ENCODE measurements at places on chromosomes 16 and 17.
A peak's percentile ranks its signal among the peaks of the same experiment; 100 is the strongest.

DNA sequence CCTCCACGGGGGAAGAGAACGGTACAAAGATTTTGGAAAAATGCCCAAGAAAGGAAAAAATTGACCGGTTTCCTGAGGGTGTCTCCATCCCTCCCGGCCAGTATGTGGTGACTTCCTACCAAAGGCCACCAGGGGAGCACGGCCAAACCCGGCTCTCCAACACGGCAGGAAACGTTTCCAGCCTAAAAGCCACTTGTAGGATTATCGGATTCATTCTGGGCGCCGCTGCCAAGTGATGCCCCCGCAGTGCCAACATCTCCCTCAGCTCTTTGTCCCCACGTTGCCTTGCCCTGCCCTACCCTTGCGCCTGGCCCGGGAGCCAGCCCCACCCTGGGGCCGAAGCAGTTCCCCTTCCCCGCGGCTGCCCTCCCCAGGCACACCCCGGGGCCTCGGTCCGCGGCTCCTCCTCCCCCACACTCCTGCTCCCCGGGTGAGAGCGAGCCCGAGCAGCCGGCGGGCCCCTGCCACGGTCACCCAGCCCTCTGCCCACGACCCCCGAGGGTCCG lies 688 bp downstream of the CRK start:
- DNase-seq: no peak

DNA sequence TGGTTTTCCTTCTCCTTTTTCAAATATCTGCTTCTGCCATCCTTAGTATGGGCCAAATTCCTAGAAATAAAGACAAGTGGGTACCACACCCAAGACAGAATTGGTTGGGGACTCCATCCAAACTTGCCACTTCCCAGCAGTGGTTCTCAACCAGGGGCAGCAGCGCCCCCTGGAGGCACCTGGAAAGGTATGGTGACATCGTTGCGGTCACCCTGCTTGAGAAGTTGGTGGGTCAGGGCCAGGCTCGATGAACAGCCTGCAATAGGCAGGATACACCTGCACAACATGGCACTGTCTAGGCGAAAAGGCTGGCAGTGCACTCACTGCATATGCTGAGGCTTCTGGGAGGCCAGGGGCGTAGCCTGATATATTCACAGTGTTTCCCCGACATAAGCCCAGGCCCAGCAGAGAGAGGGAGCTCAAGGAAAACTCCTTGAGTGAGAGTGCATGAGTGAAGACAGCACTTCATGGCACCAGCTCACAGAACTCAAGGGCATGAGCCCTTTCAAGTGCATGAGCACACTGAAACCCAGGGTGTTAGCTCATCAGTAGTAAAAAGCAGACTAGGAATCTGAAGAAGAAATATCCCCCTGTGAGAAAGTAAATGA lies 57.7 kb downstream of the CMC2 start:
- no peak for DNase-seq

DNA sequence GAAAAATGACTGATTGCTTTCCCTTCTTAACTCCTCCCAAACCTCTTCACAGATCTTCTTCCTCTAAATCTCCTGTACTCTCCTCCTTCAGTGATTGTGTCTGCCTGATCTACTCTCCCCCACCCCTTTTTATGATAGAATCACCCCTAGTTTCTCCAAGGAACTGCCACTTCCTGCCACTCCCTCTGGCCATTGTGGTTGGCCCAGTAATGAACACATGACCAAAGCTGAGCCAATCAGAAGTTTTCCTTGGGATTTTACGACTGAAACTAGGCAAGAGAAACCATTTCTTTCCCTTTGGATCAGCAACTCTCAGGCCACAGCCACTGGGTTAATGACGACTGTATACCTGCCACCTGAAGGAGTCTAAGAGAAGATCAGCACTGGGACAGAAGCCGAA lies 15.9 kb downstream of the IRX3 start:
- DNase-seq: no peak

DNA sequence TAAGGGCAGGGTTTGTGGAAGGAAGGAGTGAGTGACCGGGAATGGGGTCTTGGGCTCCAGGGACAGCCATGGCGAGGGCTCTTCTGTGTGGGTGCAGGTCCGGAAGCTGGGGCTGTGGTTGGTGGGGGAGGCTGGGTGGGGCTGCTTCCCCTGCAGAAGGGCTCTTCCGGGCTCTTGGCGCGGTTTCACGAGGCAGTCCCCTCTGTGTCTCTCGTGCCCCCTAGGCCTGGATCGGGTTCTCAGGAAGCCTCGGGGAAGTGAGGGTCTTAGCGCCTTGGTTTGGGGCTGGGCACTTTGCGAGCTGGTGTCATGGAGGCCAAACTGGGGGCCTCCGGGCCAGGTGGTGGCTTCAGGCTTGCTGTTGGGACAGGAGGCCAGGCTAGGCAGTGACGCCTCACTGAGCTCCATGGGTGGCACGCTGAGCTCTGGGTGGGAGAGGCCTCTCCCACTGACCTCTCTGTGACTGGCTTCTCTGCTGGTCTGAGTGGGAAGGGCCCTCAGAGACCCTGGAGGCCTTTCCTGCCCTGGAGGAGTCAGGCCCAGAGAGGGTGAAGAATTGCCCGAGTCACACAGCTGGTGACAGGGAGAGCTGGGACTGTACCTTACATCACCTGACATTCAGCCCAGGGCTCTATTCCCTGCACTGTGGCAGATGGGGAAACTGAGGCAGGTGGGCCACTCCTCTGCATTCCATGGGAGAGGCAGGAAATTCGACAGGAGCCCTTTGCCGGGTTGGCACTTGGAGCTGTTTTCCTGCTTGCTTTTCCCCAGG lies 8.2 kb downstream of the ADCY7 start:
- DNase-seq: peak; percentile 45

DNA sequence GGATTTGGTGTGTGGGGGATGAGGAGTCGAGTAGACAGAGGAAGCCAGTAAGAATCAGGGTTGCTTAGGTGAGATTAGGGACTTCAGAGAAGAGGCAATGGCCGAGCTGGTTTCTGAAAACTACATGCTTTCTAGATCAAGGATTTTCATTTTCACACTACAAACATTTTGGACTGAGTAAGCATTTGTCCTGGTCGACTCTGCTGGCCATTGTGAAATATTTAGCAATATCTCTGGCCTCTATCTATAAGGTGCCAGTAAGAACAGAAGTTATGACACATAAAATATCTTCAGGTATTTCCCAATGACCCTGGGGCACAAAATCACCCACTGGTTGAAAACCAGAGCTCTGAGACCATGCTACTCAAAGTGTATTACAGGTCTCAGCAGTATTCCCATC lies 1275.1 kb upstream of the CDH8 start:
- DNase-seq: no peak

GRCh38 chr17:34151102-34151501 lies 104.0 kb upstream of the CCL2 start:
- DNase-seq: no peak

DNA sequence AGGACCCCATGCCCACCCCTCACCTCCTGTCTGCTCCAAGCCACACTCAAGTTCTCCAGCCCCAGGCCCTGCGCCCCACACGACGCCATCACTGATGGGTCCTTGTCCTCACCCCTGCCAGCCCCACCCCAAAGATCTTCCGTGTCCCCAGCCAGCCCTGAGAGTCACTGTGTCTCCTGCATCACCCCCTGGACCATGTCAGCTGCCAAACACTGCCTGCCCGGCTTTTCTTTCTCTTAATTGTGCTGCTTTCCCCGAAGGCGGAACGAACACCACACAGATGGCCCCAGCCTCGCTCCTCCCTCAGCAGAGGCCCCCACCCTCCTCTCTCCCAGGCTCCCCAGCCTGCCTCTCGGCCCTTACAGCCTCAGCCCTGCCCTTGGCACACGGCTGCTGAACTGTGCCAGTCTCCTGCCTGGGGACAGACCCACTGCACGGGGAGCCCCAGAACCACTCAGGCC lies 4.8 kb upstream of the GAA start:
- no peak for DNase-seq

- DNase-seq: no peak
These were observed 7.1 kb upstream of the SLC5A11 start for GRCh38 chr16:24838554-24839266.

- no peak for DNase-seq
These were observed 49.3 kb upstream of the FBXO47 start for GRCh38 chr17:39016193-39017153.

DNA sequence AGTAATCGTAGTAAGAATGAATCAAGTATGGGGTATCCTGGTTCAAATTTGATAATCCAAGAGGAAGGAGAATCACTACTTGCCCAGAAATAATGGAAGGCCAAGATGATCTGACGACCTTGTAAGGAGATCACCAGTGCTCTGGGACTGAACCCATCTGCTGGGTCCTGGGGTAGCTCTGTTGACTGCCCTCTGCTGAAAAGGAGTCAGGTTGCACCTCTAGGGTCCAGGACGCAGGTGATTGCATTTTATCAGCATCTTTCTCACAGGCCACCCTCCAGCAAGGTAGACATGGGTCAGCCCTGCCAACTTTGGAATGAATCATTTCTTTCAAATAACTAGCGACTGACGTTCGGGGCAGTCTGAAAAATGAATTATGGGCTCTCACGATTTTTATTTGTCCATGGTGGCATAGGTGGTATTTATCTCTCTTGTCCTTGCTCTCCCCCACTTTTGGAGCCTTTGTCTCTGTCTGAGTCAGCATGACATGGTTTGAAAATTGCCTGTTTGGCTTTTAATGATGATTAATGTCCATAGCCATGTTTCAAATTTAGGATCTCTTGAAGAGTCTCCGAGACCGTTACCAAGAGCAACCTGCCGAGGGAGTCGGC lies 163.7 kb downstream of the MSI2 start:
- no peak for DNase-seq

DNA sequence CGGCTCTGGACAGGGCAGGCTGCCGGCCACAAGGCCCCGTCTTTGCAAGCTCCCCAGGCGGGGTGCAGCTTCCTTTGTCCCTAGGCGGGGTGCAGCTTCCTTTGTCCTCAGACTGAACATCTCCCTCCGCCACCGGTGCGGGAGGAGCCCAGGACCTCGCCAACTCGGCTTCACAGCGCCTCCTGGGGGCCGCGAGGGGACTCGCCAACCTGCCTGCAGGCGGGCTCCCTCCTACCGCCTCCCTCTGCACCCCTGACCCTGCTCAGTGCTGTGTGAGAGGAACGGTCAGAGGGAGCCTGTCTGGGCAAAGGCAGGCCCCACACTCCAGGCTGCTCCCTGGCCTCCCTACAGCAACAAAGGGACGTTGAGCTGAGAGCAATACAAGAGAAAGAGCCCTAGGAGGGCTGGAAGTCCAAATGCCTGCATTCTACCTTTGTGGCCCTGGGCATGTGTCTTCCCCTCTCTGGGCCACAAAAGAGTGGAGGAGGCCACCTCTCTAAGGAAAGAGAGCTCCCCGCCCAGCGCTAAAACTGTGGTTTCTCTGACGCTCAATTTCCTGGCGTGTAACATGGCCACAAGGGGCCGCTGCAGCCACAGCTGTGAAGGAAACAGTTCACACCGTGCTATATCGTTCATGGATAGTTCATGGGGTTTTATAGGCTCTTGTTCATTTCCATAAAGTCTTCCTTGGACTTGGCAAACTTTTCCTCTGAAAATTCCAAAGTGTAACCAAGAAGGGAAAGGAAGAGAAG lies 20.9 kb upstream of the KRT19 start:
- peak; percentile 81 for DNase-seq

DNA sequence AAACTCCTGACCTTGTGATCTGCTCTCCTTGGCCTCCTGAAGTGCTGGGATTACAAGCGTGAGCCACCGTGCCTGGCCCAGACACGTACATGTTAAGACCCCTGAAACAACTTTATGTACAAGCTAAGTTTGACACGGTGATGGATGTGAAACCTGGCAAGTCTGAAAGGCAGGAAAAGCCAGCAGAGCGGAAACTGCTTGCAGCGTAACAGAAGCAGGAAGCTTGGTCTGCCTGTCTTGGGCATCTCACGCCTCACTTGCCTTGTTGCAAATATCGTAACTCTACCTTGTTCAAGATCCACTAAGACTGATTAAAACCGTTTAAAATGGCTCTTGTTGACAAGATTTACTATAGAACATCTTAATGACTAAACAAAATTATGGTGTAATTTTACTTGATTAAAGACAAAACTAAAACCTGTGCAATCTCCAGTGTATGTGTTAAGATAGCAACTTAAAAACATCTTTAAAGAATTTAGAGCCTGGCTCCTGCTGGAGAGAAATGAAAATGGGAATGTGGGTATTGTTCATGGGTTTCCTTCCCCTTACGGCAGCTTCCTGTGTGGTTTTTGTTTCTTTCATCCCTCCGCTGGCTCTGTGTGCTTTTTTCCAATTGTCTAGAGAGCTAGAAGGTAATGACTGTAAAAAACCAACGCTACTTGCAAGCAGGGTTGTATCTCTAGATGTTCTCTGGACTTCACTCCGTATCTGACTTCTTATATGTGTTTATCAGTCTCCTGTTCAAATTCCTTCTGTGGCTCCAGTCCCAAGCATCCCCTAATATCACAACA lies 477.6 kb downstream of the XYLT1 start:
- peak; percentile 4 for DNase-seq

- no peak for DNase-seq
These were observed 37.2 kb upstream of the NGFR start for GRCh38 chr17:49457564-49458535.

GRCh38 chr16:87236516-87237115 lies 80.6 kb downstream of the C16orf95 start:
- DNase-seq: no peak

Measured in effector CD4-positive, alpha-beta T cell (primary cell).